ENCODE measurements at places on chromosomes 3 and 15.

DNA sequence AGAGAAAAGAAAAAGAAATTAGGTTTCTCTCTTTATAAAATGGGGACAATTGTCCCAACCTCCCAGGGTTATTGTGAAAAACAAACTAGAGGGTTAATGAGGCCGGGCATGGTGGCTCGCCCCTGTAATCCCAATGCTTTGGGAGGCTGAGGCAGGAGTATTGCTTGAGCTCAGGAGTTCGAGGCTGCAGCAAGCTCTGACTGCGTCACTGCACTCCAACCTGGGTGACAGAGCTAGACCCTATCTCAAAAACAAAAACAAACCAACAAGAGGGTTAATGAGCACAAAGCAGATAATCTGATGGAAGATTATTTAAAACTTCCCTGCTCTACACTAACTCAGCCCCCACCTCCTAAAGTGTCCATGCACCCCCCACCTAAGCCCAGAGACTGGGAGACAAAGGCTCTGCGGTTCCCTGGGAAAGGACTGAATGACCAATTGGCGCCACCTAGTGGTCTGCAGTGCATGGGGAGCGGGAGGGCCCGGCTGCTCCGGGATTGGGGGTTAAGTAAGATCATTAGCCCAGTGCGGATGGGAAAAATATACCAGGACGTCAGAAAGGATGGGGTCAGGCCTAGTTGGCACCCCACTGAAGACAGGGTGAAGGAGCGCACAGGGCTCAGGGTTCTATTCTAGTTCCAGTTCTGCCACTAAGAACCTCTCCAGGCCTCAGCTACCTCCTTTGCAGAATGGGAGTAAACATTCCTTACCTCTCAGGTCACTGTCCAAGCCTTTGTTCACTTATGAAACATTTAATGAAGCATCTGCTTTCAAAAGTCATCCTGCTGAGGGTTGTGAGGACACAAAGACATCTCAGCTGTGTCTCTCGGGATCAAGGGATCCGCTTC lies 15.6 kb downstream of the PIF1 start:
- no peaks in the 10 kb centered on the region for H3K36me3 ChIP-seq
- H3K4me1 ChIP-seq: no peaks in the 10 kb centered on the region
- H3K27me3 ChIP-seq: peaks cover 6% of the 10 kb centered on the region
- peak; percentile 81 for DNase-seq
- no peak overlapping the region for H3K4me3 ChIP-seq

- peak overlapping the region; percentile 97 for H3K27ac ChIP-seq
- no peaks in the 10 kb centered on the region for H3K27me3 ChIP-seq
- peak; percentile 64 for DNase-seq
- H3K4me3 ChIP-seq: peak overlapping the region; percentile 91
- peaks cover 9% of the 10 kb centered on the region for H3K4me1 ChIP-seq
- peaks cover 6% of the 10 kb centered on the region for H3K36me3 ChIP-seq
Observed at GRCh38 chr3:88150371-88150770, 612 bp downstream of the C3orf38 start.

DNA sequence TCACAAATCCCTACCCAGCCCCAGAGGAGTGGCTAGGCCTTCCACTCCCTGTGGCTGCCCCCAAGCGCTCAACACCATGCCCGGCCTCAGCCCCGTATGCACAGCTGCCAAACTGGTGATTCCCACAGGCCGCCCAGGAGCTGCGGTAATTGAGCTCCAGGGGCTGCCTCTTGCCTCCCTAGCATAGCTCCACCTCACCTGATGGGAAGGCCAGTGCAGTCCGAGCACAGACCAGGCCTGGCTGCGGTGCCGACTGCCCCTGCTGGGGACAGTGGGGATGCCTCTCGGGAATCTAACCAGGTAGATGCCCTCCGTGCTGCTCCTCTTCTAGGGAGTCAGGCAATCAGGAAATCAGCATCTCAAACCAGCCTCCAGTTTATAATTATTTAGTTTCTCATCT lies 25.9 kb downstream of the SCN5A start:
- H3K27ac ChIP-seq: no peak overlapping the region
- no peak for DNase-seq
- no peak overlapping the region for H3K4me3 ChIP-seq
- H3K27me3 ChIP-seq: no peaks in the 10 kb centered on the region

DNA sequence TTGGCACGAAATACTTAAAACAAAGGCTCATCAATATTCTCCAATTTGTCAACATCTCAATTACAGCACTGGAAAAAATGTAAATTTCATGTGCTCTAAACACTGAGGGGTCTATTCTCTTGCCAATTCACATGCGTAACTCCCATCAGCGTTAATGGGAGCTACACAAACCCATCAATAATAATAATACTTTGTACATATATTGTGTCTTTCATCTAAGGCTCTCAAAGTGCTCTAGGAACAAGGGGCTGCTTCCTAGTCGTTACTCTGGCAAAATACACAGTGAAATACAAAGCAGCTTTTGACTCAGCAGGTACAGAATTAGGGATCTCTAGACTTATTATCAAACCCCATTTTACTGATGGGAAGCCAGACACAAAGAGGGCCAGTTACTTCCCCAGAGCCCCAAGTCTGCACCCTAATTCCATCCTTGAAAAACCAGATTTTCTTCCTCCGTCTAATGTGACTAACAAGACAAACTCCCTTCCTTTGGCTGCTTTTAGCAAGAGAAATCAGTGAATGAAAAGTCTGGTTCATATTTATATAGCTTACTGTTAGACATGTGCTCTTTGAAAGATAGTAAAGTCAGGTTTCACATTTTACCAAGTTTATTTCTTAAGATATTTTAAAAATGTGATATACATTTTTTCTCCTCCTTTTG lies 20.0 kb downstream of the MEIS2 start:
- H3K27ac ChIP-seq: peak overlapping the region; percentile 72
- no peaks in the 10 kb centered on the region for H3K27me3 ChIP-seq
- DNase-seq: peak; percentile 32
- H3K4me3 ChIP-seq: no peak overlapping the region
- H3K4me1 ChIP-seq: no peaks in the 10 kb centered on the region

GRCh38 chr3:128262457-128262856 lies 109.2 kb downstream of the EEFSEC start:
- H3K4me3 ChIP-seq: no peak overlapping the region
- no peak overlapping the region for H3K27ac ChIP-seq
- DNase-seq: no peak
- H3K4me1 ChIP-seq: peaks cover 3% of the 10 kb centered on the region

- no peaks in the 10 kb centered on the region for H3K27me3 ChIP-seq
- no peak overlapping the region for H3K27ac ChIP-seq
- H3K36me3 ChIP-seq: no peaks in the 10 kb centered on the region
- no peak overlapping the region for H3K4me3 ChIP-seq
Observed at GRCh38 chr3:31289584-31289983, 243.1 kb upstream of the STT3B start.

DNA sequence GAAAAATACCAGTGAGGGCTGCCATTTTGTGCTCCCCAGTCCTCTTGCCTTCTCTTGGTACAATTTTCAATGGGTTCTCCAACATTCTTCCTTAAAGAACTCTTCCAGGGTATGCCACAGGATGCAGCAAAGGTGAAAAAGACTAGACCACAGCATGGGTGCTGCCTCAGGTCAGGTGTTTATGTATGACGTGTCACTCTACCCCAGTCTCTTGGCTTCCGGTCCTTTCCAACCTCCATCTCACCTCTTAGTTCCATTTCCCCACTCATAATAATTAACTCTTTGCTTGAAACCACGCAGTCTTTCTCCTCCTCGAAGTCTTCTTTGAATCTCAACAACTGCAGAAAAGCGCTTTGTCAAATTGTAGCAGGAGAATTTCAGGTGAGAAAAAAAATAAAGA lies 104.7 kb upstream of the TBC1D5 start:
- no peak for DNase-seq
- no peak overlapping the region for H3K4me3 ChIP-seq
- H3K36me3 ChIP-seq: no peaks in the 10 kb centered on the region
- H3K4me1 ChIP-seq: no peaks in the 10 kb centered on the region

- no peaks in the 10 kb centered on the region for H3K27me3 ChIP-seq
- DNase-seq: no peak
- H3K36me3 ChIP-seq: no peaks in the 10 kb centered on the region
- H3K4me1 ChIP-seq: no peaks in the 10 kb centered on the region
Observed at GRCh38 chr3:81394651-81395524, 366.6 kb downstream of the GBE1 start.

DNA sequence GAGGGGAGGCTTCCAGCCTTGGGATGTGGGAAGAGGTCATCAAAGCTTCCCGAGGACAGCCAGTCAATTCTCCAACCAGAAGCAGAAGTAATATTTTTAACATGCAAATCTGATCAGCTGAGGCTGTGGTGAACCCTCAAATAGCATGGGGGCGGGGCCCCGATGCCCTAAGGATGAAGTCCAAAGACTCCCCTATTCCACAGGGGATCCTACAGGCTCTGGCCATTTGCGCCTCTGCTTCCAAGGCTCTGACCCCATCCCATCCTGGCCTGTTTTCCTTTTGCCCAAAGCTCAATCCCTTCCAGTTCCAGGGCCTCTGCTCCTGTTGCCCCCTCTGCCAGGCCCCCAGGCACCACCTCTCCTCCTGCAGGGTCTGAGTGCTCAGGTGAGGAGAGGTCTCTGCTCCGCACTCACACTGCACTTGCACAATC lies 6.7 kb upstream of the CSK start:
- no peaks in the 10 kb centered on the region for H3K36me3 ChIP-seq
- no peak overlapping the region for H3K27ac ChIP-seq
- DNase-seq: no peak
- peaks cover 26% of the 10 kb centered on the region for H3K4me1 ChIP-seq
- peaks cover 12% of the 10 kb centered on the region for H3K27me3 ChIP-seq

DNA sequence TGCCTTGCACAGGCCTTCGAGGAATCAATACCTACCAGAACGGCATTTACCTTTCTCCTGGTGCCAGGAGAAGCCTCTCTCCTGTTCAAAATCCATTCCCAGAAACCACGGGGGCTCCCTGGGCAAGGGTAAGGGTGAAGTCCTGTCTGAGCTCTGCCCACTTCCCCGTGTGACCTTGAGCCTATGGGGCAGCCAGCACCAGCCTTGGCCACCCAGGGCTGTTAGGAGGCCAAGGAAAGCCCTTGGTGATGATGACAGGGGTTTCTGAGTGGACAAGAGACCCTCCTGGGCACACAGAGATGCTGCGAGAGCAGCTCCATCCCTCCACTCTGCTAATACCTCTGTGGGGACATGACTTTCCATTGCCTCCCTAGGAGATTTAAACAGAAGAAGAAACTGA lies 5.9 kb downstream of the SCN5A start:
- H3K4me1 ChIP-seq: peaks cover 5% of the 10 kb centered on the region
- no peaks in the 10 kb centered on the region for H3K36me3 ChIP-seq
- peaks cover 17% of the 10 kb centered on the region for H3K27me3 ChIP-seq
- no peak for DNase-seq
- no peak overlapping the region for H3K27ac ChIP-seq

DNA sequence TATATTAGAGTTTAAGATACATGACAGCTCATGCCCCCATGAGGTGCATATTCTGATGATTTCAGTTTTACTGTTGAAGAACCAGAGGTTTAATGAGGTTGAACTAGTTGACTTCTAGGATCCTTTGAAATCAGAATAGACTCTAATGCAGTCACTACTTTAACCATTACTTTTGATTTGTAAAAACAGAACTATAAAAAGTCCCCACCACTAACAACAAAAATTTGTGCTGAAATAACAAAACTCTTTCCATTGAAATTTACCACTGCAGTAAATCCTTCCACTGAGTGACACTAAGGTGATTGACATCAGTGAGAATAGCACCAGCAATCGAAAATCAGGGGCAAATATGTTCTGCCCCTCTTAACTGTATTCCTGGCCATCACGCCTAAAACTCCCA lies 214.1 kb downstream of the SHQ1 start:
- DNase-seq: no peak
- no peak overlapping the region for H3K4me3 ChIP-seq
- H3K36me3 ChIP-seq: no peaks in the 10 kb centered on the region
- peaks cover 4% of the 10 kb centered on the region for H3K27me3 ChIP-seq

DNA sequence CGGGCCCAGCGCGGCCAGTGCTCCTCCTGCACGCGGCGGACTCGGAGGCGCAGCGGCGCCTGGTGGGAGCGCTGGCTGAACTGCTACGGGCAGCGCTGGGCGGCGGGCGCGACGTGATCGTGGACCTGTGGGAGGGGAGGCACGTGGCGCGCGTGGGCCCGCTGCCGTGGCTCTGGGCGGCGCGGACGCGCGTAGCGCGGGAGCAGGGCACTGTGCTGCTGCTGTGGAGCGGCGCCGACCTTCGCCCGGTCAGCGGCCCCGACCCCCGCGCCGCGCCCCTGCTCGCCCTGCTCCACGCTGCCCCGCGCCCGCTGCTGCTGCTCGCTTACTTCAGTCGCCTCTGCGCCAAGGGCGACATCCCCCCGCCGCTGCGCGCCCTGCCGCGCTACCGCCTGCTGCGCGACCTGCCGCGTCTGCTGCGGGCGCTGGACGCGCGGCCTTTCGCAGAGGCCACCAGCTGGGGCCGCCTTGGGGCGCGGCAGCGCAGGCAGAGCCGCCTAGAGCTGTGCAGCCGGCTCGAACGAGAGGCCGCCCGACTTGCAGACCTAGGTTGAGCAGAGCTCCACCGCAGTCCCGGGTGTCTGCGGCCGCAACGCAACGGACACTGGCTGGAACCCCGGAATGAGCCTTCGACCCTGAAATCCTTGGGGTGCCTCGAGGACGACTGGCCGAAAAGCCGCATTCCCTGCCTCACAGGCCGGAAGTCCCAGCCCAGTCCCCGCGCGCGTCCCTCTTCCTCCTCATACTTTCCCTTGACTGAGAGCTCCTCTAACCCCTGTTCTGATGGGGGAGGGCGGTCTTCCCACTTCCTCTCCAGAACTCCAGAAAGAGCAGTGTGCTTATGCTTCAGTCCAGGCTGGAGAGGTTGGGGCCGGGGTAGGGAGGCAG lies 1.4 kb upstream of the IL17RC start:
- H3K36me3 ChIP-seq: no peaks in the 10 kb centered on the region
- DNase-seq: peak; percentile 94
- H3K27ac ChIP-seq: peak overlapping the region; percentile 97
- H3K4me3 ChIP-seq: peak overlapping the region; percentile 69

- no peak overlapping the region for H3K27ac ChIP-seq
- no peaks in the 10 kb centered on the region for H3K4me1 ChIP-seq
- no peak overlapping the region for H3K4me3 ChIP-seq
- H3K36me3 ChIP-seq: no peaks in the 10 kb centered on the region
- no peak for DNase-seq
- no peaks in the 10 kb centered on the region for H3K27me3 ChIP-seq
Observed at GRCh38 chr15:70772402-70772801, 9.0 kb upstream of the UACA start.

- H3K27me3 ChIP-seq: no peaks in the 10 kb centered on the region
- H3K36me3 ChIP-seq: peaks cover 2% of the 10 kb centered on the region
- DNase-seq: no peak
Observed at GRCh38 chr15:78070049-78070700, 7.3 kb downstream of the TBC1D2B start.

DNA sequence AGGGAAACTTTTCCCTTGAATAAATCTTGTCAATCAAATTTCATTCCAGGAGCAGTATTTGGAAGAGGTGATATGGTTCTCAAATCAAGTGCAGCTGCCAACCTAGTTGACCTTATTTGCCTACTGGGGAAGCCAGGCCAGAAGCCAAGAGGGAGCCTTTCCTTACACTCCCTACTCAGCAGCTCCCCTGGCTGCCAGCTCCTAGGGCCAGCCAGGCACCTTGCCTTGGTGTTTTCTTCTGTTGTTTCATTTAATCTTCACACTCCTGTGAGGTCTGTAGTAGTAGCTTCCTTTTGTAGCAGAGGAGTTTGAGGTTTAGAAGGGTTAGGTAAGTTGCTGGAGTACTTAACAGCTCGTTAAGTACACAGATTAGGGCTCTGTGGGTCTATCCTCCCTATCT lies 22.6 kb downstream of the MKRN2OS start:
- peaks cover 5% of the 10 kb centered on the region for H3K4me1 ChIP-seq
- DNase-seq: no peak
- no peak overlapping the region for H3K27ac ChIP-seq
- H3K36me3 ChIP-seq: peaks cover 18% of the 10 kb centered on the region
- no peaks in the 10 kb centered on the region for H3K27me3 ChIP-seq

- H3K4me3 ChIP-seq: no peak overlapping the region
- no peak overlapping the region for H3K27ac ChIP-seq
- H3K4me1 ChIP-seq: no peaks in the 10 kb centered on the region
- H3K27me3 ChIP-seq: no peaks in the 10 kb centered on the region
- peak; percentile 12 for DNase-seq
Observed at GRCh38 chr3:125401402-125401801, 26.3 kb upstream of the ZNF148 start.

Data from muscle of leg (tissue), 16 donors.